Activated CD4-positive, alpha-beta T cell treated with anti-CD3 and anti-CD28 coated beads for 24 hours (primary cell): ENCODE measurements at places on chromosomes 1 and 21.

DNA sequence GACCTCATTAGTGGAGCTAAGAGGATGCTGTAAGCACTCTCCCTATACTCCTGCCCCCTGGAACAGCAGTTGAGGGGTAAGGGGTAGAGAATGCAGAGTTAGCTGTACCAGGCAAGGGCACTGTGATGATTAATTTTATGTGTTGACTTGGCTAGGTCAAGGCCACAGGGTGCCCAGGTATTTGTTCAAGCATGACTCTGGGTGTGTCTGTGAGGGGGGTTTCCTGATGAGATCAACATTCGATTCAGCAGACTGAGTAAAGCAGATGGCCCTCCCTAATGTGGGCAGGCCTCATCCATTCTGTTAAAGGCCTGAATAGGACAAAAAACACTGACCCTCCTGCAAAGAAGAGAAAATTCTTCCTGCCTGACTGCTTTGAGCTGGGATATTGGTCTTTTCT, 110.8 kb downstream of the KCND3 start:
- DNase-seq = no peak

GRCh38 chr1:117116784-117117130, 4.8 kb downstream of the TRIM45 start:
- no peak for DNase-seq

DNA sequence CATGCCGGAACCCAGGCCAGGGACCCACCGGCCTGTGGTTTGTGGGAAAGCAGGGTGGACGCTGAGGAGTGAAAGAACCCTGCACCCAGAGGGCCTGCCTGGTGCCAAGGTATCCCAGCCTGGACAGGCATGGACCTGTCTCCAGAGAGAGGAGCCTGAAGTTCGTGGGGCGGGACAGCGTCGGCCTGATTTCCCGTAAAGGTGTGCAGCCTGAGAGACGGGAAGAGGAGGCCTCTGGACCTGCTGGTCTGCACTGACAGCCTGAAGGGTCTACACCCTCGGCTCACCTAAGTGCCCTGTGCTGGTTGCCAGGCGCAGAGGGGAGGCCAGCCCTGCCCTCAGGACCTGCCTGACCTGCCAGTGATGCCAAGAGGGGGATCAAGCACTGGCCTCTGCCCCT, 18.5 kb downstream of the CSF1 start:
- no peak for DNase-seq

- DNase-seq = no peak
Measured at GRCh38 chr1:194358208-194358581, 1171.8 kb upstream of the B3GALT2 start.

DNA sequence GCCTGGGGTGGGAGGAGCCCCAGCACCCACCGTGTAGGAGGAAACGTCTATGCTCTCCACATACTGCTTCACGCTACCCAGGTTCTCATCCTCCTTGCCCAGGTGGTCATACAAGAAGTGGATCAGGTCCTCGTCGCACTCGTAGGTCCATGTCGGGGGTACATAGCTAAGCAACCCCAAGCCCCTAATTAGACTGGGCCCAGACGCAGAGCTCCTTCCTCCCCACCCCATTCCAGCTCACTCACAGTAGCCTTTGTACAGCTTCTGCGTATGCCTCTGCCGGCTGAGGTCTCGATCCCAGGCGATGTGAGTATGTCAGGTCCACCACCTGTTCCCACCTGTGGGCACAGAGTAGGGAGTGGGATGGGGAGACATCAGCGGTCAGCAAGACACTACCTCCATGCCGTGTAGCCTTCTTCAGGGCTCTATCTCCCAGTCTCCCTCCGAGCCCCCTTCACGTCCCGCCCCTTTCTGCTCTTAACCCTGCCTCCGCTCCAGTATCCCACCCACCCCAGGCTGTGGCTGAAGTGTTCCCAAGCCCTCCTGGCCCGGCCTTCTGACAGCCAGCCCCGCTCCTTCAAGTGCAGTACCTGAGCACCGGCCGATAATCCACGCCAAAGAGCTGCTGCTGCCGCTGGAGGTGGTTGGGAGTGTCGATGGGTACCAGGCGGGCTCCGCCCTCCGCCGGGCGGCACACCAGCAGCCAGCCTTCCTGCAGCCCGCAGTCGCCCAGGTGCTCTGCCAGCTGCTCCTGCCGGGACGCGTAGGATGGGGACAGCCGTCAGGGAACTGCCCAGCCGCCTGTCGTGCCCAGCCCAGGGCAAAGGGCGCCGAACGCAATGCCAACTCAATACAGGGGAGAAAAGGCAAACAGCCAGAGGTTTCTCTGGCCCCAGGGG, 919 bp downstream of the HECTD3 start:
- DNase-seq = no peak

DNA sequence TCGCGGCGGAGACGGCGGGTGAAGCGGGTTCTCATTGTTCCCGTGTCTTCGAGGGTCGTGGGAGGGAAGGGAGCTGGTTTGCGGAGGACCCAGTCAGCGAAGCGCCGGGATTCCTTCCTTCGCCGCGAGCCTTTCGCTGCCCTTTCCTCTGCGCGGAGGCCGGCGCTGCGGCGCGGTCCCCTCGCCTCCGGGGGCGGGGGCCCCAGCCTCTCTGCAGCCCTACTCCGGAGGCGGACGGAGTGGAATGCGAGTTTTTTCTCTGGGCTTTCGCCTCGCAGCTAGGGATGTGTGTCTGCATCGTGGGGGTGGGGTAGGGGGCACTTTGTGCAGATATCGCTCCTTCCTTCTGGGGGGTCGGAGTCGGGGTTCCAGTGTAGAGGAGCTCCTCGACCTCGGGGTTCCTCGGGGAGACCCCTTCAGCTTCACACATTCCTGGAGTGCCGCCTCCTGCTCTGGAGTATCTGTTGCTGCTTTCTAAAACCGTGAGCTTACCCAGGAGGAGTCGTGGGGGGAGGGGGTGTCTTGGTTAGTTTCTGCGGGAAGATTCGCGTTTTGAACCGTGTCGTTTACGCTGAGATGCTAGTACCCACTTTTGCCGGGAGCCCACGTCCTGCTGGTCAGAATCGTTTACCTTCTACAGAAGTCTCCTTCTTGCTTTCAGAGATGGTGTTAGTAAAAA, 595 bp downstream of the RNF2 start:
- peak; percentile 25 for DNase-seq

DNA sequence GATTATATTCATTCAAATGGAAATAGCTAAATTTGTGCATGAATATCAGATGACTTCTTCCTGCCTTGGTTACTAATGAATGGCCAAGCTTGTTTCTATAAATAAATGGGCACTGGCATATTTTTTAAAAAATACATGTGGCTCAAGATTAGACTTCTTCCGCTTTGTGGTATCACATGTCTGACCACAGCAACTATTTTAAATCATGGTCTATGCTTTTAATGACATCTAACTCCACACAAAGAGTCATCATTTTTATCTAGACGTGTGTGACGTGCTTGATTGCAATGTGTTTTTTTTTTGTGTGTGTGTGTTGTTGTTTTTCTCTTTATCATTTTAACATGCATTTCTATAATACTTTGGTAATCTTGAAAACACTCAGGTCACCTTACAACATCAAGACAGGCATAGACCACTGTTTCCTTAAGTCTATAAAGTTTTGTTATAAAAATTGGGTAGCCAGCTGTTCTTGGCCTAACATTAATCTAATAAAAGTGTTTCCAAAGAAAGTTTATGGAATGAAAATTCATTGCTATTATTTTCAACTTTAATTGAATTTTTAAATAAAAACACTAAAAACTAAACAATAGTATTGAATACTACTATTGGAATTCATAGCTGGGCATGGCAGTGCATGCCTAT, 29.5 kb downstream of the RGS1 start:
- DNase-seq = no peak

- no peak for DNase-seq
Measured at GRCh38 chr1:233916706-233917105, 12.2 kb downstream of the SLC35F3 start.

DNA sequence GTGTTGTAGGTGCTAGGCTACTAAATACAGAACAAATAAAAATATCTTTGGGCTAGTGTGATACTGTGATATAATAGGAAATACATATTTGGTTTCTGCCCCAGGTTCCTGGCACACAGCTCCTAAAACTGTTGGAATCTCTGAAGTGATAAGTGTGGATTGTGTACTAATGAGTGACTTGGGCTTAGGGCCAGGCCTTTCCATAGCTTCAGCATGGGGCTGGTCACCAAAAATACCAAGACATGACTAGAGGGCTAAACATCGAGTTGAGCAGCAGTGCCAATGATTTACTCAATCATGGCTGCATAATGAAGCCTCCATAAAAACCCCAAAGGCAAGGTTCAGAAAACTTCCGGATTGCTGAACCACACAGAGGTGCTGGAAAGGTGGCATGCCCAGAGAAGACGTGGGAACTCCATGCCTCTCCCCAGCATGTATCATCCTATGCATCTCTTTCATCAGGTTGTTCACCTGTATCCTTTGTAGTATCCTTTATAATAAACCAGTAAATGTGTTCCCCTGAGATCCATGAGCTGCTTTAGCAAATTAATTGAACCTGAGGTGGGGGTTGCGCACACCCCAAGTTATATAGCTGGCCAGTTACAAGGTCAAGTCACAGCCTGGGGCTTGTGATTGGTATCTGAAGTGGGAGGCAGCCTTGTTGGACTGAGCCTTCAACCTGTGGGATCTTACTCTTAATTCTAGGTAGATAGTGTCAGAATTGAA, 51.6 kb downstream of the ZMYM4 start:
- no peak for DNase-seq

GRCh38 chr1:211517006-211517405, 25.0 kb upstream of the RD3 start:
- no peak for DNase-seq

DNA sequence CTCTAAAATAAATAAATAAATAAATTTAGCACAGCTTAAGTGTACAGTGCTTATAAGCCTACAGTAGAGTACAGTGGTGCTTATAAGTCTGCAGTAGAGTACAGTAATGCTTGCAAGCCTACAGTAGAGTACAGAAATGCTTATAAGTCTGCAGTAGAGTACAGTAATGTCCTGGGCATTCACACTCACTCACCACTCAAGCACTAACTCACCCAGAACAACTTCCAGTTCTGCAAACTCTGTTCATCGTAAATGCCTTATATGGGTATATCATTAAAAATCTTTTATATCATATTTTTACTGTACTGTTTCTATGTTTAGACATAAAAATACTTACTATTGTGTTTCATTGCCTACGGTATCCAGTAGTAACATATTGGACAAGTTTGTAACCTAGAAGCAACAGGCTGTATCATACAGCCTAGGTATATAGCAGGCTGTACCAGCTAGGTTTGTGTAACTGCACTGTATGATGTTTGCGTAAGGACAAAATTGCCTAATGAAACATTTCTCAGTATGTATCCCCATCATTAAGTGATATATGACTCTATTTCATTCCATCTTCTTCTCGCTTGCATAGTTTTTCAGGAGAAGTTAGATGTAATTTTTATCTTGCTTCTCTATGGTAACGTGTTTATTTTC, 14.0 kb upstream of the S100B start:
- no peak for DNase-seq

GRCh38 chr1:65281846-65282245, 27.5 kb upstream of the DNAJC6 start:
- DNase-seq = no peak

DNA sequence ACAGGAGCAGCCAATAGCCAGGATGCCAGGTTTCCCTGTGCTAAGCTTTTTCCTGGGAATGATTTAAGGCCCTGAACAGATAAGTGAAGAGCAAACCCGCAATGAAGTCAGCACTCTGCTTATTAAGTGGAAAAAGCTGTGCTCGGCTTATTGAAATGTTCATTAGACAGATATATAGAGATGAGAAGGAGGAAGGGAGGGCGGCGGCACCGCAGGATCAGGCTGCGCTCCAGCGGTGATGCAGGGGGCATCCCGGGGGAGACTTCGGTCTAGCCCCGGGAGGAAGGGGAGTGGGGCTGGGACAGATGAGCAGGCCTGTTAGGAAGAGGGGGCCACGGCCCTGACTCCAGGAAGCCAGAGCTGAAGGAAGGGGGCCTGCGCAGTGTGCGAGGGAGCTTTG, 115.0 kb downstream of the TMEM53 start:
- no peak for DNase-seq

DNA sequence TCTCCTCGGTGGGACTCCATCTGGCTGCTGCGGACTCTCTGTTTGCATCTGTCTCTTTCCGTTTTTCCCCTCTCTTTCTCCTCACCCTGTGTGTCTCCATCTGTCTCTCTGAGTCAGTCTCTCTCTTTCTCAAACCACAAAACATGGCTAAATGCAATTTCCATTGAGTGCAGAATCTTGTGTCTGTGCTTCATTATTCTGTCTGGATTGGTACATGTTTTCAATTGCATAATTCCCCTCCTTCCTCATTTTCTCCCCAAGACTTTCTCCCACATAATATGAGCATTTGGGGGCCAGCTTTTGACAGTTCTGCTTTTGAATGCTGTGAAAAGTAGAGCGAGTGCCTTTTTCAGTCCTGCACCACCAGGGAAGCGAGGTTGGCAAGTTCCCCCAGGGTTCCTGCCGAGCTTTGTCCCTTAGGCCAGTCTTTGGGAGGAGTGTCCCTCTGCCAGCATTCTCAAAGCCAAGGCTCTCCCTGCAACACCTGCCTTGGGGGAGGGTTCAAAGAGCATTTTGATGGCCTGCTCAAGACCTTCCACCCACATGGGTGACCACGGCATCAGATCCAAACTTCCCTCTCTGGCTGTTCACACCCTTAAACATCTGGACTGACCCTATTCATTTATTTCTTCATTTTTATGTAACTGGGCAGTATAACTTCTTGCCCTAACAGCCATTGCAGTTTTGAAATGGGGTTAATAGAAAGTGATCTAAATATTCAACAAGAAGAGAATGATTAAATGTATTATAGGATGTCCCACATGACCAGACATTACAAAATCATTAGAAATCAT, 32.8 kb upstream of the SCMH1 start:
- no peak for DNase-seq

GRCh38 chr1:47679826-47680225, 242.0 kb downstream of the FOXD2 start:
- DNase-seq = no peak

DNA sequence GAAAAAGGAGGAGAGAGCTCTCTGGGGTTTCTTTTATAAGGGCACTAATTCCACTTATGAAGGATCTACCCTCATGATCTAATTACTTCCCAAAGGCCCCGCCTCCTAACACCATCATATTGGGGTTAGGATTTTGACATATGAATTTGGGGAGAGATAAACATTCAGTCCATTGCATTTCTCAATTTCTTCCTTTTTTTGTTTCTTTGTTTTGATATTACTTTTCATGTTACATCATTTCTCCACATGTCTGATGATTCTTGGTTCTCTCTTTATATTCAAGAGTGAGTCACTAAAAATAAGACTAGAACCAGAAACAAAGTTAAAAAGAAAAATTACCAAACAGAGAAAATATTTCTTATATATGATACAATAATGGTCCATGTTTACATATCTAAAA, 63.2 kb upstream of the DUSP10 start:
- no peak for DNase-seq

GRCh38 chr1:9784508-9785133, 39.1 kb downstream of the CLSTN1 start:
- DNase-seq = peak; percentile 52

- DNase-seq = no peak
Measured at GRCh38 chr1:198657550-198658064, 18.8 kb downstream of the PTPRC start.

GRCh38 chr1:55634516-55634915, 419.4 kb upstream of the USP24 start:
- no peak for DNase-seq

GRCh38 chr1:107533436-107533835, 392.6 kb downstream of the NTNG1 start:
- DNase-seq = no peak
